ENCODE measurements at places on chromosomes 5 and 9.

GRCh38 chr9:137372693-137373610 lies 50.0 kb downstream of the EXD3 start:
- DNase-seq = no peak

GRCh38 chr5:170316937-170317336 lies 19.4 kb upstream of the LCP2 start:
- DNase-seq = no peak

DNA sequence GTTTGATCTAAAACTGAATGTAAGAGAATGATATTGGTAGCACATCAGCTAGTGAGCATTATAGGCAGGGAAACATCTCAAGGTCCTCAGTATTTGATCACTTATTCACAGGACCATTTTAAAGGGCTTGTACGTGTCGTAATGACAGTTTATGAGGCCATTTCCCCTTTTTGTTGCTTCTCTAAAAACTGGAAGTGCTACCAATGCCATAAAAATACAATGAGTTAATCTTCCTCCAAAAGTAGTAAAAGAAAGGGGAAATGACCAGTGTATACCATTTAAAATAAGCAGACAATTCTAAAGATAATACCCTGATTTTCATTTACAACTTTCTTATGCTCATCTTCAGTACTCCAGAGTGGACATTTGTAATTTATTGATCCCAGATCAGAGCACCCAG lies 285.8 kb upstream of the PCSK5 start:
- DNase-seq = no peak

DNA sequence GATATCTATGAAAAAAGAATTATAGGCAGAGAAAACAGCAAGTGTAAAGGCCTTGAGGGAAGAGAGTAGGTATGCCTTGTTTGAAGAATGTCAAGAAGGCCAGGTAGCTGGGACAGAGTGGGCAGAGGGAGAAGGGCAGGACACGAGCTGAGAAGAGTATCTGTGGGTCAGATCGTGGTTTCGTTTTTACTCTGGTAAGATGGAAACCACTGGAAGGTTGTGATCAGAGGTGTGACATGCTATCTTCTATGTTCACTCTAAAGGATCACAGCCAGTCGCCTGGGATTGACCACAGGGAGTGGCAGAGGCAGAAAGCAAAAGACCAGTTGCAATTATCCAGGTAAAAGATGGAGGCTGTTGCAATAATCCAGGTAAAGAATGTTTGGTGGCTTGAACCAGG lies 12.6 kb upstream of the ARHGAP26 start:
- DNase-seq = no peak

- DNase-seq = no peak
These were observed 6.1 kb upstream of the ERMP1 start for GRCh38 chr9:5838884-5839571.

DNA sequence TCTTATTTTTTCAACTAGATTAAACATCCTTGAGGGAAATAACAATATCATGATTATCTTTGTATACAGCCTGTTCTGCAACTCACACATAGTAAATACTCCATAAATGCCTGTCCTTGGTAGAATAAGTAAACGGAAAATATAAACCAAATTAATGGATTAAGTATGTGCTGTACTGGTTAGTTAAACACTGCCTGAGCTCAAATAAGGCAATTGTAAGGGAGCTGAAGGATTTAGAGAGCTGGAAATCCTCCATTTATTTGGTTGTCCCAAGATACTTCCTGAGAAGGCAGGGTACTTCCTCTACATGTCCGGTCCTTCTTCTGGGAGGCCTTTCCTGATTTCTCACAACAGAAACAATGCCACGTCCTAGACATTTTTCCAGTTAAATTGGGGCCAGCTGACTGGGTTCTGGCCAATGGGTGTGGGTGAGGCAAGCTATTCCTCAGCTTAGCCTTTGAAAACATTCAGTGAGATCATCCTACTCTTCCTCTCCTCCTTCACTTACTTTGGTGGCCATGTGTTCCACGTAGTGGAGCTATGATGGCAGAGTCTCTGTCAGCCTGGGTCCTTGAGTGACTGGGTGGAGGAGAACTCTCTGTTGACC lies 8.5 kb upstream of the C1QTNF3 start:
- no peak for DNase-seq

DNA sequence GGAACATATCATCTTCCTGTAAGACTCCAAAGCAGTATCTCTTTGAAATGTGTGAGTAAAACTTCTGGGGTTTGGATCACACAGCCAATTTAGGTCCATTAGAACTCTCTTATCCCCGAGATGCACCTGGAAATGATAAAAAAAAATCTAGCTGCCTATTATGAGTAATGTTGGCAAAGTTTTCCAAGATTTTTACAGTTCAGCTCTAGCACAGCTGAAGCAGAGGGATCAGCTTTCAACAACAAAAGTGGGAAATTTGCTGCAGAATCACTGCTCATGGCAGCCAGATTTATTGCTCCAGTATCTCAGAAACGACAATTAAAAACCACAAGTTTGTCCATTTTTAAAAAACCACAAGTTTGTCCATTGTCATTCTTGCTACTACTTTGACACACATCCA lies 292.2 kb downstream of the IRX2 start:
- no peak for DNase-seq

DNA sequence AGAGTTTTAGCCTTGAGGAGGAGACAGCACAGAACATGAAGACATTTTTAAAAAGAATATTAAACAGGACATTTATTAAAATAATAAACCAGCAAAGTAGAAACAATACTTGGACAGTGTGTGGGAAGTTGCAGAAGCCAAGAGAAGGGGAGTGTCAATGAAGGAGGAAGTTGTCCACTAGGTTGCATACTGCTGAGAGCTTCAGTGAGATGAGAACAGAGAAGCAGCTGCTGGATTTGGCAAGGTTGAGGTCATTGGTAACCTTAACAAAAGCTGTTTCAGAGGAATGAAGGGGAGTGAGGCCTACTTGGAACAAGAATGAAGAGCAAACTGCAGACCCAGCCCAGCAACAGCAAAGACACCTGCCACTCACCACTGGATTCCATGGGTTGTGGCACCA lies 11.4 kb downstream of the BHMT start:
- DNase-seq = no peak

GRCh38 chr5:104859437-104859836 lies 1296.8 kb upstream of the NUDT12 start:
- no peak for DNase-seq

- DNase-seq = no peak
These were observed 312.0 kb upstream of the MSX2 start for GRCh38 chr5:174412374-174412773.

- no peak for DNase-seq
These were observed 47.7 kb downstream of the SIL1 start for GRCh38 chr5:139150367-139150999.

GRCh38 chr5:170832241-170832640 lies 29.6 kb upstream of the RANBP17 start:
- no peak for DNase-seq

DNA sequence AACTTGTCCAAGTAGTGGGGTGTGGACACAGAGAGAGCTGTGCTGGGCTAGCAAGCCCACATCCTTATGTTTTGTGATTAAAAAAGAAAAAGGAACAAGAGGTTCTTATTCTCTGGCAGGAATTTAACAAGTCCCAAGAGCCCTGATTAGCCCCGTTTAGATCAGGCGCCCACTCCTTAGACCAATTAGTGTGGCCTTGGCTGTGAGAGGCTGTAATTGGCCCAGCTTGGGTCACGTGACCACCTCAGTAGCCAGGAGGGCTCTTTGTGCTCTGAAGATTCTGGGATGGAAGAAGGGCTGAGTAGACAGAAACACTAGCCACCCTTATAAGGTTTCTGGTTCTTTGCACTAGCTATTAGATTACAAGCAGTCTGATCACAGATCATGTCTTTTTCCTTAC lies 31.1 kb downstream of the GCNT4 start:
- DNase-seq = no peak

- no peak for DNase-seq
These were observed 32.1 kb upstream of the POMT1 start for GRCh38 chr9:131470581-131470991.

DNA sequence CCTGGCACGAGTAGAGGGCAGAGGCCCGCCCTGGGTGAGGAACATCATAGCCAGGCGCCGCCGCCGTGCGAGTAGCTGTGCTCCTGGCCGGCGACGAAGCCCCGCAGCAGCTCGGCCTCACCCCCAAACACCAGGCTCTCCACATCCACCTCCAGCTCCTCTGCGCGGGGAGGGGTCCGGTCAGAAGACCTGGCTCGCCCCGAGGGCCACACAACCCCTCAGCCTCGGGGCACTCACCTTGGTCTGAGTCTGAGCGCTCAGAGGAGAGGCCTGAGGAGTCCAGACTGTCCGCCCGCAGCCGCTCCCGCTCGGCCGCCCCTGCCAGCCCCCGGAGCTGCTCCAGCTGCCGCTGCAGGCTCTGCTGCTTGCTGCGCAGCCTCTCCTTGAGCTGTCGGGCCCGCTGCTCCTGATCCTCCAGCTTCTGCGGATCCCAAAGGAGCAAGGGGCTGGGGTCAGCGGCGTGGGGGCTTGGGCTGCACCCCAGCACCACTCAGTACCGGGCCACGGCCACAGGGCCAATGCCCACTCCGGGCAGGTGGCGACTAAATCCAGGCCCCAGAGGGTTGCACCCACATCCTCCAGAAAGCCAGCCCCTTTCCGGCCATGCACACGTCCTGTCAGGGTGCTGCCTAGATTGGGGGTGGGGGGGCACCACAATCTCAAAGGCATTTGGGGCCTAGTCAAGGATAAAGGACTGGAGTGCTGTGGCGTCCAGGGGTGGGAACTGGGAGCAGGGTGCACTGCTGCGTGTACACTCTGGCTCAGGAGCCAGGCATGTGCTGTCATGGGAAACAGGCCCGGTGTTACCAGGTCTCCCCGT lies 3.9 kb downstream of the MXD3 start:
- DNase-seq = no peak

DNA sequence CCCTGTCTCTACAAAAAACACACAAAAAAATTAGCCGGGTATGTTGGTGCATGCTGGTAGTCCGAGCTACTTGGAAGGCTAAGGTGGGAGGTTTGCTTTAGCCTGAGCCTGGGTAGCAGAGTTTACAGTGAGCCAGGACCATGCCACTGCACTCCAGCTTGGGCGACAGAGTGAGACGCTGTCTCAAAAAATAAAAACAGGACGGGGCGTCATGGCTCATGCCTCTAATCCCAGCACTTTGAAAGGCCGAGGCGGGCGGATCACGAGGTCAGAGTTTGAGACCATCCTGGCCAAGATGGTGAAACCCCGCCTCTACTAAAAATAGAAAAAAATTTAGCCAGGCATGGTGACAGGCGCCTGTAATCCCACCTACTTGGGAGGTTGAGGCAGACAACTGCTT lies 40.3 kb downstream of the UBE2D2 start:
- DNase-seq = no peak

GRCh38 chr5:69230181-69230580 lies 4.5 kb upstream of the CDK7 start:
- no peak for DNase-seq

- no peak for DNase-seq
These were observed 100.6 kb downstream of the LHFPL2 start for GRCh38 chr5:78547731-78548615.

DNA sequence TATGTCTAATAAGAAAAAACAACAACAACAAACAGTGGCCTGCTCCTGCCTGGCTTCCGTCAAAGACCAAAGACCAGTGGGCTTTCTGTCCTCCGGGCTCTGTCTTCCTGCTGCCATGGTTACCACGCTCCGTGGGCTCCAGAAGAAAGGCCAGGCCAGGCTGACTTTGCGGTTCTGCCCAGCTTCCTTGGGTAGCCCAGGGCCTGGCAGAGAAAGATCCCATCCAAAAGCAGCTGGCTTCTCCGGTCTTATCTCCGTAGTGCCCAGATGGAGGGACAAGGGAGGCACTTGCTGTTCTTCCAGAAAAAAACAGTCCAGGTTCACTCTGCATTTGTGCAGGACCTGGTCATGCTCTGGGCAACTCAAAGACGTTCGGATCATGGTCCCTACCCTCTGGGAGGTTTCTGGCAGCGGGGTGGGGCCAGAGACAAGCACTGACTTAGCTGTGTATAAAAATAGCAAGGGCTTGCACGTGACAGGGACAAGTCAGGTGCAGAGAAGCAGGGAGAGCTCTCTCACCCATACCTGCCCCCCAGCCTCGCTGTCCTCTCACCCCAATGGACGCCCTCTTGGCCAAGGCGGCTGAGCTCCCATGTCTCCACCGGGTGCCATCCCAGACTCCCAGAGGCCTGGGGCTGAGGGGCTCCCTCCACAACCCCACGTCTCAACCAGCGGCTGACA lies 212.2 kb downstream of the C9orf50 start:
- no peak for DNase-seq

- DNase-seq = no peak
These were observed 6.4 kb upstream of the AGPAT2 start for GRCh38 chr9:136693490-136694162.
